Stimulated activated CD4-positive, alpha-beta T cell treated with anti-CD3 and anti-CD28 coated beads, Interleukin-15, amount 100 ng/mL, for 48 hours (primary cell): ENCODE measurements at places on chromosomes 12 and 14.

- no peak for DNase-seq
Observed at GRCh38 chr12:51238037-51238509, 553 bp upstream of the DAZAP2 start.

GRCh38 chr12:3602488-3602887, 111.5 kb downstream of the PRMT8 start:
- DNase-seq: no peak

DNA sequence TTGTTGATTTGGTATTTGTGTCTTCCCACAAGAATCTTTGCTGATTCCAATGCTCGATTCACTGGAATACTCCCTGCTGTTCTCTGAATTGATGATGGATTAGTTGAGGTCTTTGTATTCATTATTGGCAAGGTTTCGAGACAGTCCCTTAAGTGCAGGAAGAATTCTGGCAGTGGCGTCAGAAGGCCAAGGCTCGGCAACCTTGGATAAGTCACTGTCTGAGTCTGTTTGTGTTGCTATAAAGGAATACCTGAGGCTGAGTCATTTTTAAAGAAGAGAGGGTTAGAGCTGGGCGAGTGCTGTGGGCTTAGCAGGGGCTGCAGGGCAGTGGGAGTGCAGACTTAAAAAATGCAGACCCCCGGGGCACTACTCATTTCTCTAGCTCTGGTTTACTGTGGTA, 56.9 kb downstream of the CHST11 start:
- no peak for DNase-seq

GRCh38 chr12:76943008-76943407, 64.2 kb upstream of the CSRP2 start:
- no peak for DNase-seq

- DNase-seq: no peak
Observed at GRCh38 chr14:67221248-67221981, 19.8 kb upstream of the PALS1 start.

DNA sequence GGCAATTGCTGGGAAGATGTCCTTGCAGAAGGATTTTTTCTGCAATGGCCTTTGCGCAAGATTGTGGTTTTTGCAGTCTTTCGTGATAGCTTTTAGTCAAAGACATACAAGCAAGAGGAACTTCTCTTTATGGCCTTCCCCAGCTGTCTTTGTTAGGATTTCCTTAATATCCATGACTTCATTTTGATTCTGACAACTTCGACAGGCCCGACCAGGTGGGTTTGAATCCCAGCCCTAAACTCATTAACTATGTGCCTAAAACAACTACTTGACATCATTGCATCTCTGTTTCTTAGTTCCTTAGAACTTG, 13.3 kb upstream of the VRK1 start:
- DNase-seq: no peak

DNA sequence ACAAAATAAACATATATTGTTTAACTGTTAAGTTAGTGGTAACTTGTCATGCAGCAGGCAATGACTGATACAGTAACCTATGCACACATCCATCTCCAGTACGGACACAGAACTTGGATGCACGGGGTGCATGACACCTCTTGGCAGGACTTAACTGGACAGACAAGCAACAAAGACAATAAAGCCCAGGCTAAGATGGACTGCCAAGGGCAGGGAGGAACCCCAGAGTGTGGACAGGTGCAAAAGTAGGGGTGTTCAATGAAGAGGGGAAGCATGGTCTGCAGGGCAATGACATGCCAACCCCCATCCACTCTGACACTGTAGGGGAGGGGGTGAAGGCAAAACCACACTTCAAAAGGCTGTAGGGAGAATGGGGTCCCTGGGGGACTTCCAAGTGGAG, 11.7 kb downstream of the SSH1 start:
- no peak for DNase-seq

DNA sequence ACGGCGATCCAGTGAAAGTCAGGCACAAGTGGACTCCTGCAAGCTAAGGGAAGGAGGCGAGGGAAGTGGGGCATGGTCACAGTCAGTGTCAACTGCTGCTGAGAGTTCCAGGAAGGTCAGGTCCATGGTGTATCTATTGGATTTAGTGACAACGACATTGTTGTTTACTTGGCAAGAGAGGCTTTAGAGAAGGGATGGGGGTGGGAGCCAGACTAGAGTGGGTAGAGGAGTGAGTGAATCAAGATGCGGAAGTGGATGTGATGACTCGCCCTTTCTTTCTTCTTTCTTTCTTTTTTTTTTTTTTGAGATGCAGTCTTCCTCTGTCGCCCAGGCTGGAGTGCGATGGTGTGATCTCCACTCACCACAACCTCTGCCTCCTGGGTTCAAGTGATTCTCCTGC, 12.5 kb downstream of the P2RX7 start:
- no peak for DNase-seq

DNA sequence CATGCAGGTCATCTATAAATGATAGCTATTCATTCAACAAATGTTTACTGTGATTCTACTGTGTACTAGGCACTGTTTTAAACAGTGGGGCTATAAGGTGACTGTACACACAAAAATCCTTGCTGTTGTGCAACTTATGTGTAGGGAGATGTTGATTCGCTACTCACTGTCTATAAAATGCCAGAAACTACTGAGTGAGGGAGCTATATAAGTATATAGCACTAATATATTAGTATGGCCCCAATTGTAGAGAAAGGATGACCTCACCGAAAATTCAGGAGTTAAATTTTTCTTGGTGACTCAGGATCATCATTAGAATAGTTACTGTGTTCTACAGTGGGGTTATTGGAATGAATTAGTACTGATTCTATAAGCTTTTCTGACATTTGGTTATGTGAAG, 117.4 kb downstream of the TGFB3 start:
- no peak for DNase-seq

GRCh38 chr14:100738704-100739131, 12.0 kb downstream of the DLK1 start:
- DNase-seq: no peak

DNA sequence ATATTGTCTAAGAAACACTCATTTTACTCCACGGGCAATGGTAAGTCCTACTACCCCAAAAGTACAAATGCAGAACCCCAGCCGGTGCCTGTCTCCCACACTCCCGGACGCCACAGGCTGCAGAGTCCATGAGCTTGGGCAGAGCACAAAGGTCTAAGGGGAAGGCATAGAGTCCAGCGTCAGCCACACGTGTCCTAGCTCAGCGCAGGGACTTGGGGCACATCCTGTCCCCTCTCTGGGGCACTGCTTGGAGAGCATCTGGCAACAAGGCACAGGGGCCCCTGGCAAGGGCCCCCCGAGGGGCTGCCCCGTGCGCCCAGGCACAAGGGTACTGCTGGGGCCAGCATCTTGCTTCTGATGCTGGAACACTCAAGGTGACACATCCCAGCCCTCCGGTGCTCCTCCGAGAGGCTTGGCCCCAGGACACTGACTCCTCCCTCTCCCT, 58.4 kb downstream of the BCL11B start:
- DNase-seq: no peak

GRCh38 chr12:92551853-92552397, 150.9 kb upstream of the PLEKHG7 start:
- DNase-seq: peak; percentile 45

DNA sequence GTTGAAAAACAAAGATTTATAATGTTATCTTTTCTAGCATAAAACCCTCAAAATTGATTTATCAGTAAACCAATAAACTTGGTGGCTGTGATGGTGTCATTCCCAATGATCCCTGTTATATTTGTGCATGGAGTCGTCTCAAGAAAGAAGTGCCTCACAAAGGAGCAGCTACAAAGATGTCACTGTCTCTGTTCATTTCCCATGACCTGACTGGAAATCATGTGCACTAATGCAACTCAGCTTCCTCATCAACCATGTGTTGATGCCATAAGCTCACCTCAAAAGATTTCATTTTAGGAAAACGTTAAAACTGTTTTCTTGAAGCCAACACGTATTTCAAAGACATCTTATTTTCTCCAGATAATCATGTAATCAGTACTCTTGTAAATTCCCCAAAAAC, 28.8 kb downstream of the CLEC1A start:
- DNase-seq: no peak

- DNase-seq: no peak
Observed at GRCh38 chr12:21453312-21453852, 15.9 kb downstream of the PYROXD1 start.

DNA sequence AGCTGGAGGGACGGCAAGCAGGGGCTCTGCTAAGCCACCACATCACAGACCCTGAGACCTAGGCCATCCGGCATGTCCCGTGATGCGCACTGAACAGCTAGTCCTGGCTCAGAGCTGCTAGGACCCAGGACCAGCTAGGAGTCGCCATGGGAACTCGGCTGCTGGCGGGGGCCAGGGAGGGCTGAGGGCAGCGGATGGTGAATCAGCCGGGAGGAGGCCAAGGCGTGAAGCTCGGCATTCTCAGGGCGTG, 5.1 kb downstream of the AHNAK2 start:
- DNase-seq: no peak

- DNase-seq: no peak
Observed at GRCh38 chr12:48292040-48292439, 58.7 kb downstream of the ZNF641 start.

GRCh38 chr12:80681-81190, 14.2 kb downstream of the IQSEC3 start:
- no peak for DNase-seq

- no peak for DNase-seq
Observed at GRCh38 chr12:6274231-6275221, 36.0 kb upstream of the PLEKHG6 start.

DNA sequence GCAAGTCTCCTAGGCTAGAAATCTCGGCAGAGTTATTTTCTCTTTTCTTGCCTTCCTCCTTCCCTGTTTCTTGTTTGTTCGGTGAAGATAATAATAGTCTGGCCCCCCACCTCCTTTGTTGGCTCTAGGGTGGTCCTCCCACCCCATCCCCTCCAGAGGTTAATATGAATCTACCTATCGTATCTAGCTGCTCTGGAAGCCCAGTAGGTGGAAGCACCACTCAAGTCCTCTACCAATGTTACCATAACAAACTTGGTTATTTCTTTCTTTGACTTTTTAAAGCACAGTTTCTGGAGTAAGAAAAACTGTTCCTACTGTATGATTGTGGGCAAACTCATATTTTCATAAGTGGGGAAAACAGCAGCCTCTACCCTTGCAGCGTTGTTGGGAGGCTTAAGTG, 19.7 kb upstream of the GRIP1 start:
- DNase-seq: no peak

DNA sequence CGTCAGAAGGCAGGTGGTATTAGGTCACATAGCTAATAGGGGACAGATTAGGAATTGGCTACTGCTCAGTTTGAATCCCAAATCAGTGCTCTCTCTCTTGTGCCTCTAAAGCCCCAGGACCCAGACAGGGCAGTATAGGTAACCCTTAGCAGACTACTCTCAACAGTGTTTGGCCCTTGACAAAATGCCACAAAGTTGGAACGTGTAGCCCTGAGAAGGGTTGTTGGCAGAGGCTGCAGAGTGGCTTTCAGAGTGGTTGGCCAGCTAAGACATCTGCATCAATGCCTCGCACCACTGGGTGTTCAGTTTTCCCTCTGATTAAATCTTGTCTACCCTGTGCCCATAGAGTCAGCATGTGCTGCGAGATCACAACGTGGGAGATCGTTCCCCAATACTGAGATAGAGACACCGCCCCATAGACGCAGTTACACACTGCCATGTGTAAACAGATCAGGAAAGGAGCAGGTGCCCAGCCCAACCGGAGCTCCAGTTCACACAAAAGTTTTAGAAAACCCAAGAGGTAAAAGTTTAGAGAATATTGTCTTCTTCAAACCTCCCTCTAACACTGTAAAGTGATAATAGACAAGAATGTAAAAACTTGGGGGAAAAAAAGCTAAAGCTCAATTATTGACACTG, 48.3 kb downstream of the EML1 start:
- DNase-seq: no peak

- peak; percentile 66 for DNase-seq
Observed at GRCh38 chr12:52036587-52037171, 14.6 kb upstream of the NR4A1 start.

DNA sequence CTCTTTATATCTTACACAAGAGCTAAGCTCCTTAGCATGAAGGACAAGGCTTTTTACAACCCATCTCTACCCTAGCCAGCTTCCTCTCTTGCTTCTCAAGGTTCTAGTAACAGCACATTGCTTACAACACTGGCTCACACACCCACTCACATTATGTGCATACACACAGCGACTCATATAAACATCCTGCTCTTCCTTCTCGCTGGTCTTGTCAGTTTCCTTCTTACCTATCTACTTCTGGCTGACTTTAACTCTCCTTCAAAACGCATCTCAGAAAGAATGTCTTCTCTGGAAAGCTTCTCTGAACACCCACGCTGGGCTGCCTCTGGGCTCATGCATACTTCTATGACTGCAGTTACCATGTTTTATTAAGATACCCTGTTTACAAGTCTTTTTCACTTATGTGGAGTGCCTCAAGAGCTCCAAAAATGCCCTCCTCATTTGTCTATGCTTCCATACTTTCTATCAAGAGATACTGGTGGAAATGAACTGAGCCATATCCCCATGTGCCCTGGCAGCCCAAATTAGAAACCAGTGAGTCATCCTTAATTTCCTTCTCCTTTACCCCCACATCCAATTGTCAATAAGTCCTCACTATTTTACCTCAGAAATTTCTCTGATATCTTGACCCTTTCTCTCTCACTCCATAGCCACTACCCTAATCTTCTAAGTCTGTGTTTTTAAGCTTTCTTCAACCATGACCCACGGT, 126.9 kb upstream of the KRAS start:
- DNase-seq: peak; percentile 19

DNA sequence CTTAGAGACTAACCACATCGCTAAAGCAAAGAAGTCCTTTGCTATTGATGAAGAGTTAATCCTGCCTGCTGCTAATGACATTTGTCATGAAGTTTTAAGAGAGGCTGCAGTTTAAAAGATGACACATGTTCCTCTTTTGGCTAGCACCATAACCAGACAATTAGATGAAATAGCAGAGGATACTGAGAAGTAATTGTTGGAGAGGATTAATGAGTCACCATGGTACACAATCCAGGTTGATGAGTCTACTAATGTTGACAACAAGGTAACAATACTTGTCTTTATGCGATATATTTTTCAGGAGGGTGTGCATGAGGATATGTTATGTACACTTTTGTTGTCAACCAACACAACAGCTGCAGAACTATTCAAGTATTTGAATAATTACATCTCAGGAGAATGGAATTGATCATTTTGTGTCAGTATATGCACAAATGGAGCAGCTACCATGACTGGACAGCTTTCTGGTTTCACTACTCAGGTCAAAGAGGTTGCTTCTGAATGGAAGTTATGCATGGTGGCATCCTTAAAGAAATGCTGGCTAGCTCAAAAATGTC, 56.7 kb downstream of the LRRIQ1 start:
- no peak for DNase-seq

GRCh38 chr14:87334997-87335685, 657.8 kb downstream of the GALC start:
- DNase-seq: no peak

DNA sequence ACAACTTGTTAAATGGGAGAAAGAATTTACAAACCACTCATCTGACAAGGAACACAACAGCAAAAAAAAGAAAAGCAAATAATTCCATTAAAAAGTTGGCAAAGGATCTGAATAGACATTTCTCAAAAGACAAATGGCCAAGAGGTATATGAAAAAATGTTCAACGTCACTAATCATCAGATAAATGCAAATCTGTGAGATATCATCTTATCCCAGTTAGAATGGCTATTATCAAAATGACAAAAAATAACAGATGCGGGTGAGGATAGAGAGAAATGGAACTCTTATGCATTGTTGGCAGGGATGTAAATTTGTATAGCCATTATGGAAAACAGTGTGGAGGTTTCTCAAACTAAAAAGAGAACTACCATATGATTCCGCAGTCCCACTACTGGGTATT, 29.9 kb downstream of the CYP46A1 start:
- DNase-seq: no peak
